Heart left ventricle (tissue), 16 donors: ENCODE measurements at places on chromosomes 16 and 17. TPM values are rescaled to one million over a fixed set of nuclear protein-coding genes. Genes with fewer than 3 reads are reported as not detected.

METTL23 gene
- total RNA-seq, result 24.5 TPM

CTF1 gene
- total RNA-seq, result 22.2 TPM

CACNA1H gene
- 3.2 TPM for total RNA-seq

LPO gene
- not detected for total RNA-seq

KRTAP4-9 gene
- not detected for total RNA-seq

TOP2A gene
- 0.43 TPM for total RNA-seq

DNA sequence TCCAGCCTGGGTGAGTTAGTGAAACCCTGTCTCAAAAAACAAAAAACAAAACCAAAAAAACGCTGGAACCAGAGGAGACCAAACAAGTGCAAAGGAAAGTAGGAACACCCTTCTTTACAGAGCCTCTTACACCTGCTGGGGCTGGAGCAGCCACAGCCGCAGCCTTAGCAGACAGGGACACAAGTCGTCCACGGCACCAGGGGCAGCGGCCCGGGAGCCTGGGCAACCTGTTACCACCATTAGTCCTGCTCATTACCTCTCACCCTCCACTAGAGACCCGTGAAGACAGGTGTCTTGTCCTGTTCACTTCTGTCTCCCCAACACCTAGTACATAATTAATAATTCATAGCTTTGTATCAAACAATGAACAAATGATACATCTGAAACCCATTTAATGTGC lies 83.6 kb downstream of the C16orf78 start:
- DNase-seq, result no peak
- H3K4me3 ChIP-seq, result no peak overlapping the region
- peaks cover 4% of the 10 kb centered on the region for H3K27me3 ChIP-seq
- no peak overlapping the region for H3K27ac ChIP-seq
- H3K4me1 ChIP-seq, result no peaks in the 10 kb centered on the region
- H3K36me3 ChIP-seq, result no peaks in the 10 kb centered on the region

DNA sequence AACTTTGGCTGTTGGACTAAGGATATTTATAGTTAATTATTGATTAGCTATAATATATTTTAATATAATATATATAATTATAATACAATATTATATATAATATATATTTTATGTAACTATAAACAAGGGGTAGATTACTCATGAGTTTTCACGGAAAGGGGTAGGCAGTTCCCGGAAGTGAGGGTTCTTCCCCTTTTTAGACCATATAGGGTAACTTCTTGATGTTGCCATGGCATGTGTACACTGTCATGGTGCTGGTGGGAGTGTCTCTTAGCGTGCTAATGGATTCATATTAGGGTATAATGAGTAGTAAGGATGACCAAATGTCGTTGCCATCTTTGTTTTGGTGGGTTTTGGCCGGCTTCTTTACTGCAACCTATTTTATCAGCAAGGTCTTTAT lies 315.6 kb downstream of the WWOX start:
- H3K27ac ChIP-seq, result no peak overlapping the region
- no peaks in the 10 kb centered on the region for H3K4me1 ChIP-seq
- no peak overlapping the region for H3K4me3 ChIP-seq
- DNase-seq, result no peak
- H3K27me3 ChIP-seq, result no peaks in the 10 kb centered on the region

- H3K27me3 ChIP-seq, result no peaks in the 10 kb centered on the region
- peak overlapping the region; percentile 22 for H3K27ac ChIP-seq
- DNase-seq, result peak; percentile 74
- no peaks in the 10 kb centered on the region for H3K36me3 ChIP-seq
These were observed 20.5 kb downstream of the SLC4A1 start for GRCh38 chr17:44247440-44247841.

DNA sequence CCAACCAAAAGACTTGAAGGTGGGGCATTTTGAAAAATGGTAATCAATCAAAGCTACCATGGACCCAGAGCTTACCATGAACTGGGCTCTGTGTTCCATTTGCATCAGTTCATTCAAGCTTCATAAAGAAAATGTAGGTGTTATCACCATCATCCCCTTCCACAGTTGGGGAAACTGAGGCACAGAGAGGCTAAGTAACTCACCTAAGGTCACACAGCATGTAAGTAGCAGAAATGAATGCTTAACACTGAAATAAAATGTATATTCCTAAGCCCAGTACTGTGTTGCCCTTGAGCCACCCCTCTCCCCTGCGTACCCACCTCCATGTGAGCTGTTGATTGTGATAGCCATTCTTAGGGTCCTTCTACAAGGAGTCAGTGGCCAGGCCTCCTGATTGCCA lies 83.6 kb downstream of the VAT1L start:
- H3K27ac ChIP-seq, result no peak overlapping the region
- DNase-seq, result no peak
- H3K27me3 ChIP-seq, result no peaks in the 10 kb centered on the region
- H3K36me3 ChIP-seq, result no peaks in the 10 kb centered on the region
- peaks cover 11% of the 10 kb centered on the region for H3K4me1 ChIP-seq

- no peak overlapping the region for H3K4me3 ChIP-seq
- no peaks in the 10 kb centered on the region for H3K27me3 ChIP-seq
- H3K27ac ChIP-seq, result no peak overlapping the region
These were observed 28.7 kb downstream of the GSE1 start for GRCh38 chr16:85641776-85642176.

GRCh38 chr16:51710186-51710585 lies 559.1 kb upstream of the SALL1 start:
- no peak for DNase-seq
- no peak overlapping the region for H3K4me3 ChIP-seq
- no peak overlapping the region for H3K27ac ChIP-seq
- no peaks in the 10 kb centered on the region for H3K27me3 ChIP-seq

GRCh38 chr17:68785565-68786486 lies 169.4 kb downstream of the ABCA8 start:
- no peaks in the 10 kb centered on the region for H3K27me3 ChIP-seq
- no peaks in the 10 kb centered on the region for H3K4me1 ChIP-seq
- no peak for DNase-seq
- no peaks in the 10 kb centered on the region for H3K36me3 ChIP-seq
- no peak overlapping the region for H3K4me3 ChIP-seq
